Body of pancreas (tissue), 4 donors: ENCODE measurements at places on chromosomes 5 and 9.

- no peak for DNase-seq
Measured at GRCh38 chr5:72641164-72641563, 134.0 kb upstream of the ZNF366 start.

DNA sequence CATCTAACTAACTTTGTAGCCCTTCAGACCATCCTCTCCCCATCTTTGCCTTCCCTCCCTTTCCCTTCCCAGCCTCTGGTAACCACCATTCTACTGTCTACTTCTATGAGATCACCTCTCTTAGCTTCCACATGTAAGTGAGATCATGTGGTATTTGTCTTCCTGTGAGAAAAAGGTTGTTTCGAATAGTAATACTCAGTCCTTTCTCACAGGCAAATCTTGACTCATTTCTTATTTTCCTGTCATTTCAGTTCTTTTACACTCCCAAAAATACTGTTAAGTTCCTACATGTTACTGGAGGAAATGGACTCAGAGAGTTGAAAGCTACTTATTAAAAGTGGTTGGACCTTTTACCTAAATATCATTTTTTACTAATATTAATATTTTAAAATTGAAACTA lies 82.1 kb downstream of the SLF1 start:
- DNase-seq = no peak

DNA sequence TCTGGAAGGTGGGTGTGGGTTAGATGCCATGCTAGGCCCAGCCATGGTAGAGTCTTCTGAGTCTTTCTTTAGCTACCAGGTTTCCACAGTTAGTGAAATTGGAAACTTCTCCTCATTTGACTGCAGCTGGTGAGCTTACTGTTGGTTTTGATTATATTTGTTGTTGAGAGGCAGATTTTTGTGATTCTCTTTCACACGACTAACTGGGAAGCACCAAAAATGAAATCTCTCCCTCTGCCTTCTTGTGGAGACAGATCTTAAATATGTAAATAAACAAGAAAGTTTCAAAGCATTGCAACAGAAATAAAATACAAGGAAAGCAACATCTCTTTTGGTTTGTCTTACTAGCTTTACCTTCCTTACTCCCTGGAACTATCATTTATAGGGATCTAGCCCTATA lies 122.2 kb downstream of the CEMIP2 start:
- DNase-seq = no peak

DNA sequence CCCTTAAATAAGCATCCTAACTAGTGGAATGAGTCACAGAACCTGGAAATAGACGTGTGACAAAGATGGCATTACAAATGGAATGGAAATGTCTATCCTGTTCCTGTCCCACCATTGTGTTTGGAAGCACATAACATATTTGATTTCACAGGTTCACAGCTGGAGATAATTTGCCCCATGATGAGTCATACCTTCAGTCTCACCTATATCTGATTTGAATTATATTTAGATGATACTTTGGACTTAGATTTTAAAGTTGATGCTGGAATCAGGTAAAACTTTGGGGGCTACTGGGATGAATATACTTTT lies 92.5 kb downstream of the CEMIP2 start:
- DNase-seq = no peak

- no peak for DNase-seq
Measured at GRCh38 chr5:127568166-127568565, 50.7 kb downstream of the PRRC1 start.

- DNase-seq = no peak
Measured at GRCh38 chr5:178363501-178364325, 131.1 kb upstream of the PHYKPL start.

DNA sequence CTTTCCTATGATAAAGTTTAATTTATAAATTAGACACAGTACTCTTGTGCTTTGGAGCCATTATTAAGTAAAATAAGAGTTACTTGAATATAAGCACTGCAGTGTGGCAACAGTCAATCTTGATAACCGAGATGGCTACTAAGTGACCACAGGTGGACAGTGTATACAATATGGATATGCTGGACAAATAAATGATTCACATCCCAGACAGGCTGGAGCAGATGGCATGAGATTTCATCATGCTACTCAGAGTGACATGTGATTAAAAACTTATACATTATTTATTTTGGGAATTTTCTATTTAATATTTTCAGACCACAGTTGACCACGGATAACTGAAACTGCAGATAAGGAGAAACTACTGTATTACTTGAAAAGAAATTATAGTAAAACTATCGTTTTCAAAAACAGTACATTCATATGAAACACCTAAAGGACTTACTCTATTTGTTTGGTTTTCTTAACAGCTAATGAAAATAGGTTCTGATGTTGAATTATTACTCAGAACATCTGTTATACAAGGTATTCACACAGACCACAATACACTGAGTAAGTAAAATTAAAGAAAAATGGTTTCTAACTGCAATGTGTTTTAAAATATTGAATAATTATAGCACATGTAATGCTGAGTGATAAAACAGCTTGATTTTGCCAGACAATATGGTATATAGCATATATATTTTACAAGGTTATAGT lies 16.0 kb downstream of the LYRM7 start:
- DNase-seq = no peak
